ENCODE measurements at places on chromosomes 16 and 17.

DNA sequence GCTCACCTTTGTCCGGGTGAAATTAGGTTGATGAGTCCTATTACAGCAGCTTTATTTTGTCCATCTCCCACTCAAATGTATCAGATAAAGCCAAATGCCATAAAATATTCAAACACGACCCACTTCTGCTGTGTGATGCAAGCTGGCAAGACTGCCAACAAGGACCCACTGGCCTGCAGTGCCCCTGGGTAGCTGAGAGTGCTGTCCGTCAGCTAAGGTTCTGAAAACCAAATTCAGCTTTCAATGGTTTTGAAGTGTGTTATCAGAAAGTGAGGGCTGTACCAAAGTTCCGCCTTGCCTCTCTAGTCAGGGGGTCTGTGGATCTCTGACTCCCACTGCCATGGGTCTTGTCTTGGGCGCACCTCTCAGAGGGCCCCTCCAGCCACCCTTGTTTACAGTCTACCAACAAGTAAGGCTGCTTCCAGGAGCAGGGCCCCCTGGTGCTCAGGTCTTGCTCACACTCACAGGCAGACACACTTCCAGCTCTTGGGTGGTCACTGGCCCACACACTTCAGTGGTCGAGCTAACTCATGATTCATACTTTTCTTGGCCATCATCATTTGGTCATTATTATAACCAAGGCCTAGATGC lies 10.5 kb upstream of the CCDC182 start:
- DNase-seq: no peak

DNA sequence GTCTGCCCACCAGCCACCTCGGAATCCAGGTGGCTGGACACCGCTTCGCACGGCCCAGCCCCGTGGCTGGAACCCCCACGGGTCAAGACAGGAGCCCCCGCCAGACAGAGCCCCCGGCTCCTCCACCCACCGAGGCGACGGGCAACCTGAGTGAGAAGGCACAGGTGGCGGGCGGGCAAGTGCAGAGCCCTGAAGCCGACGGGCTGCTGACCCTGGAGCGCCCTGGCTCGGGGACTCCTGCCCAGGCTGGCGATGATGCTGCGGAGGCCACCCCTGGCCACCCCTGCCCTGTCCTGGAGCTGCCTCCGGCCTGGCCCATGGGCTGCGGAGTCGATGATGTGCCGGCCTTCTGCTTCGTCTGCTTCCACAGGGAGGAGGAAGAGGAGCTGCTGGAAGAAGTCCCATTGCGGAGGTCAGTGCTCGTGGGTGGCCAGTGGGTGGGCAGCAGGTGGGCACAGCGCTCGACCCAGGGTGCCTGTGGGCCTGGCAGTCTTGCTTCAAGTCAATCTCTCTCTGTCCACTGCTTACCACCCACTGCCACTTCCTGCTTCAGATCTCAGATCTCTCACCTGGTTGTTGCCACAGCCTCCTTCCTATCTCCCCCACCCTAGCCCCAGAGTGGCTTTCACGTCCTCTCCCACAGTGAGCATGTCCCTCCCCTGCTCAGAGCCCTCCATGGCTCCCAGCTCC lies 33.1 kb upstream of the SBK1 start:
- no peak for DNase-seq

DNA sequence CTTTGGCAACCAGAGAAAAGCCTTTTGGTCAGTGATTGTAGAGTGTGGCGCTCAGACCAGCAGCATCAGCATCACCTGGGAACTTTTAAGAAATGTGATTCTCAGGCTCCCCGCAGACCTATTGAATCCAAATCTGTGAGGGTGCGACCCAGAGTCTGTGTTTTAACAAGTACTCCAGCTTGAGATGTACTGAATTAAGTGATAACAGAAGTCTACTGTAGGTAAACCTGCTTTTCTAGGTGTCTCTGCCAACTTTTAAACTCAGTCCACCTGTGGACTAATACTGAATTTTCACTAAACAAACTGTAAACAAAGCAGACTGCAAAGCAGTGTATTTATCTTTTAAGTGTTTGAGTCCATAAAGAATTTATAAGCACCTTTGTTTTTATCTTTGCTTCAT lies 43.6 kb downstream of the NUP93 start:
- no peak for DNase-seq

DNA sequence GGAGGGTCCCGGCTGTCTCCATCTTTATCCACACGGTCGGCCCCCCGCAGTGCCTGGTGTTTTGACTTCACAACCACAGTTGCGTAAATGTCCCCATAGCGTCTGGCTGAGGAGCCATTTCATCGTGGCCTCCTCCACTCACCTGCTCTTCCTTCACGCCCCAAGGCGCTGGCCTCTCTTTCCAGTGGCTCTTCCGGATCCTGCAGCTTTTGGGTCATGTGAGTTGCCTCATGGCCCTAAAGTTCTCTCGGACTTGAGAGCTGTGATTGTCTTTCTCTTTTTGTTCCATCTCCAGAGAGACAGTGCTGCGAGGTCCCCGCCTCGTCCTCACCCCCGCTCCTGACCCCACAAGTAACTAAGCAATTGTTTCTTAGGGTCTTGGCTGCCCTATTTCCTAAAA lies 22.7 kb downstream of the FLYWCH1 start:
- no peak for DNase-seq

DNA sequence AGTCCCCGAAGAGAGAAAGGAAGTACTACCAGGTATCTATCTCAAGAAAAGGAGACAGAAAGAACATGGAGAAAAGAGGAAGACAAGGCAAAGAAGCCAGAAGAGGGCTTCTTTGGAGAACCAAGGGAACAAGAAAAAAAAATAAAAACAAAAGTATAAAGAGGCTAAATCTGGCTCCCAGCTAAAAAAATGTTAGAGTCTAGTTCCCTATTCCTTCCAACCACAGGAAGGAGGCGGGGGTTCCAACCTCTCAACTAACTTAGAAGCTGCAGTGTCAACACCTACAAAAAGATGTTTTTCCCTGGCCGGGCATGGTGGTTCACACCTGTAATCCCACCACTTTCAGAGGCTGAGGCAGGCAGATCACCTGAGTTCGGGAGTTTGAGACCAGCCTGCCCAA lies 13.4 kb downstream of the UTP6 start:
- no peak for DNase-seq
